ENCODE measurements at places on chromosomes 3 and 15. TPM values are rescaled to one million over a fixed set of nuclear protein-coding genes. Genes with fewer than 3 reads are reported as not detected.

Gene CHRNA3
- not detected for total RNA-seq

Gene TM4SF4
- not detected for total RNA-seq

Gene RNU6-1
- not detected for total RNA-seq

Gene FOXB1
- total RNA-seq, result not detected

Gene XCR1
- not detected for total RNA-seq

Gene C2CD4A
- 4.2 TPM for total RNA-seq

Gene GPR62
- total RNA-seq, result under 0.01 TPM

Gene NEIL1
- total RNA-seq, result 17.5 TPM

Gene WDR72
- not detected for total RNA-seq

Gene NTRK3
- total RNA-seq, result not detected

Gene EHHADH
- total RNA-seq, result 16.1 TPM

Gene SERPINI2
- total RNA-seq, result not detected
